ENCODE measurements at places on chromosomes 7 and 10.
A peak's percentile ranks its signal among the peaks of the same experiment; 100 is the strongest.

DNA sequence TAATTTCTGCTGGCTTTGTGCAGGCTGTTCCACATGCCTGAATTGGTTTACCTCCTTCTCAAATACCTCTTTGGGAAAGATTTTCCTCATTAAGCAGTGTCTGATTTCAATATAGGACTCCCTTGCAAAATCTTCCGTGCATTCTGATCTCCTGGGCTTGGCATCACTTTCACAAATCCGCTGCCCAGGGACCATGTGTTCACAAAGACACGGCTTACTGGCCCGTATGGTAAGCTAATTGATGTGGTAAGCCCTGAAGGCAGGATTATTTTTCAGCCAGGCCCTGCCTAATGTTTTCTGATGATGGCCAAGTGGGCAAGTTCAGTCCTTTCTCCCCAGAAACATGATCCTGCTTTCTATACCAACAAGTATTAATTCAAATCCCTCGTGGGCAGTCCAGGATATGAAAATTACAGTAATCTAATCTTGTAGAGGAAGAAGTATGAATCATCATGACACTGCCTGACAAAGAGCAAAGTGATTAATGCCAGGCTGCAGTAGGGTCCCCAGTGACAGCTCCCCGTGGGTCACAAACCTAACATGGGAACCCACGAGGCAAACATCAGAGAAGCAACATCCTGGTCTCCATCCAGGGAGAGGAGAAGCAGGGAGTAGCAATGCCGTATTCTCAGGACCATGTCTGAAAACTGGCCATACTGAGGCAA is 11.6 kb upstream of the SVIL start:
- DNase-seq = peak; percentile 1

DNA sequence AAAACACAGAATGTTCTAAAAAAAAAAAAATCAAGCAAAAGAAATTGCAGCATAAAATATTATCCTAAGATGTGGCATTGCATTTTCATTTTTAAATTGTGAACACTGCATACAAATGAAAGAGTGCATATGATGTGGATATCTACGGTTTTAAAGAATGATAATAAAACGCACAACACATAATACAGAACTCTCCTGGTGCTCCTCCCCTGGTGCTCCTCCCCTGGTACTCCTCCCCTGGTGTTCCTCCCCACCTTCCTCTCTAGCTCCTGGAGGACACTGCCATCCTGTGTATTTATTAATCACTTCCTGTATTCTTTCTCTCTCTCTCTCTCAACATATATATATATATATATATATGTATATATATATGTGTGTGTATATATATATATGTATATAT is 100.1 kb downstream of the SLC37A3 start:
- DNase-seq = no peak

- no peak for DNase-seq
Observed at GRCh38 chr7:94710256-94710655, 54.3 kb upstream of the SGCE start.

- no peak for DNase-seq
Observed at GRCh38 chr10:121411004-121411403, 187.2 kb downstream of the FGFR2 start.

- no peak for DNase-seq
Observed at GRCh38 chr10:75651417-75651816, 220.0 kb downstream of the LRMDA start.

DNA sequence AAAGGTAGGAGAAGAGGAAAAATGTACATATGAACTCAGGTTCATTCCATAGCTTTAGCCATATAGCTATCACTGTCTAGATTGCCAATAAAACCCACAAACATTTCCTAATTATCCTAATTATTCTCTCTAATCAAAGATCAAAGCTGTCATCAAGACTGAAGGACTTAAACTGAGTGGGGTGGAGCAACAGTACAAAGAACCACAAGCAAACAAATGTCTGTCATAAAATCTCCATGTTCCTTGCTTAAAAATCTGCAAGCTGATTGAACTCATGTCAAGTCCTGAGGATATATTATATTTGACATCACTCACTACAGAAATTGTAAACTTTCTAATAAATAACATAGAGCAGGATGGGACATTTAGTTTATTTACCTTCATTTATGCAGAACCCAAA is 315.9 kb downstream of the SNX13 start:
- no peak for DNase-seq

DNA sequence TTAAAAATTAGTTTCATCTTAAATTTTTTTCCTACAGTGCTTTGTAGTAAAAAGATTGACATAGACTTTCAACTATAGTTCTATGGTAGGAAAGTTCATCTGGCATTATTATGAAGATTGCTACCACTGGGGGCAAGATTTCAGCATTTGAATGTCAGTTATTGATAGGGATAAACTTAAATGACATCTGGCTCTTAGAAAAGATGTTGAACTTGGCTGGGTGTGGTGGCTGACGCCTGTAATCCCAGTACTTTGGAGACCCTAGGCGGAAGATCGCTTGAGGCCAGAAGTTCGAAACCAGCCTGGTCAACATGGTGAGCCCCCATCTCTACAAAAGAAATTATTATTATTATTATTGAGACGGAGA is 1.4 kb upstream of the TRA2A start:
- no peak for DNase-seq

- DNase-seq = no peak
Observed at GRCh38 chr7:14449291-14449690, 453.3 kb downstream of the DGKB start.

DNA sequence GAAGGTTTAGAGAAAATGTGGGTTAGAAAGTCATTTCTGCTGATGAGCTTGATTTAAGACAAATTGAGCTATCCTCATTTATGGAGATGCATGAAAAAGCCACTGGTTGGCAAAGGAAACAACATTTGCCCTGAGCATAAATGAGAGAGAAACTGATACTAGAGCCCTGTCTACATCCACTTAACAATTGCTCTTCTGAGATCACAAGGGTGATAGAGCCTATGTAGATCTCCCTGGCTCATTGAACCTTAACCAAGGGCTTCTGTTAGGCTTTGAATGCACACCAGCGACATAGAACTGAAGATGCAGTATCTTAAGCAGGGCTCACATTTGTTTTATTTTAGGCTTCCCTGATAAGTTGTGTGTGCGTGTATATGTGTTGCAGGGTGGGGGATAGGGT is 35.0 kb downstream of the GPR141 start:
- DNase-seq = no peak

DNA sequence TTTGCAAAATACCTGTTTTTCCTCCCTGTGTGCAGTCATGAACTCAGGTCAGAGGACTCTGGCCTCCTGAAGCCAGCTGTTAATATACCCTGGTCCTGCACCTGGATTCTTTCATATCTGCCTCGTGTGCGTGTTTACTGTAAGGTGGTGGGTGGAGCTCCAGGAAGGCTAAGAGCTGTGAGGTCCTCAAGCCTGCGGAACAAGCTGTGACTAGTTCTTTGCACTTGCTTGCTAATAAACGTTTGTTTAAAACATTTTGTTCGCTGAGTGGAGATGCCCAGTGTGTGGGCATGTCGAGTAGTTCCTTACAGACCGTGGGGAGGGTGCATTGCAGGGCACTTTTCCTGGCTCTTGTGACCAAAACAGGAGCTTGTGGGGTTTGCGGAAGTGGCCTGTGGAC is 139.0 kb downstream of the DOCK1 start:
- DNase-seq = no peak

DNA sequence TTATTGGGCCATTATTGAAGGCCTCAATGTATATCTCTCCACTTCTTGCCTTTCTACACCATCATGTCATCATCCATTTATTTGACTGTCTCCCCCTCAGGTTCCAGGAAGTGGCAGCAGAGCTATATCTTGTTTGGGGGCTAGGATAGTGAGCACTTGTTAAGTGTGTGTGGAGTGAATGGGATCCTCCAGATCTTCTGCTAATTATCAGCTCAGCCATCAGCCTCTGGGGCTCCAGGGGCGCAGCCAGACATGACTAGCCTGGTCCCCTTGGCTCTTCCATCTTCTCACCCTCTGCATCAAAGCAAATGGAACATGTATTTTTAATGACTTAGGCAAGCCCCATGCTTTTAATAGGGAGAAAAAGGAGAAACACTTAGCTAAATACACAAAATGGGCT is 176.5 kb downstream of the ARHGAP12 start:
- no peak for DNase-seq

GRCh38 chr7:43431020-43431595 is 151.8 kb upstream of the STK17A start:
- no peak for DNase-seq

GRCh38 chr10:8174762-8175161 is 120.3 kb downstream of the GATA3 start:
- no peak for DNase-seq

- no peak for DNase-seq
Observed at GRCh38 chr10:121065330-121065729, 214.2 kb downstream of the WDR11 start.

DNA sequence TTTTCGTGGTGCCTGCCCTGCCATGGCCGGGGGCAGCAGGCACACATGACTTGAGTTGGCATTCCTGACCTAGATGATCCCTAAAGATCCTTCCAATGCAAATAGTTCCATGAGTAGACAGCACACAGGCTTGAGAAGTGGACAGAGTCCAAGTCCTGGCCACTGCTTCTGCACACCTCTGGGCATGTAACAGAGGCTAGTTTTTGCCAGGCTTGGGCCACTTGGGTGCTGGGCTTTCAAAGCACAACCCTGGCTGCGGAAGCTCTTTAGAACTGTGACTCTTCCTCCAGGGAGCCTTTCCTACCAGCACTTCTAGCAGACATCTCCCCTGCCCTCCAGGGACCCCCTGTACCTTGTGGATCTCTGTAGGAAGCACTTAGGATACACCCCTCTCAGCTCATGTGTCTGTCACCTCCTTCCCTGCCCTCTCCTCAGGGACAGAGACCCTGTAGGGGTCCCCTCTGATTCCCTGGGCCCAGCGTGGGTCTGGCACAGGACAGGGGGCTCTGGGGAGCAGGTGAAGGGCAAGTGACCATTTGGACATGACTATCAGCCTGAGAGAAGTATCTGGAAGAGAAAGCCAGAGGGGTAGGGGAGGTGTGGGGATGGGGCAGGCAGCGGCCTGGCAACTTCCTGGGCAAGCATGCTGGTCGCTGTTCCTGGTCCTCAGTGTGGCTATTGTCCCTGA is 36.2 kb downstream of the ZCCHC24 start:
- no peak for DNase-seq

- no peak for DNase-seq
Observed at GRCh38 chr7:84529480-84530205, 335.1 kb upstream of the SEMA3A start.

- no peak for DNase-seq
Observed at GRCh38 chr7:9022456-9022855, 589.0 kb downstream of the NXPH1 start.

- no peak for DNase-seq
Observed at GRCh38 chr7:8146788-8147413, 115.1 kb downstream of the ICA1 start.

DNA sequence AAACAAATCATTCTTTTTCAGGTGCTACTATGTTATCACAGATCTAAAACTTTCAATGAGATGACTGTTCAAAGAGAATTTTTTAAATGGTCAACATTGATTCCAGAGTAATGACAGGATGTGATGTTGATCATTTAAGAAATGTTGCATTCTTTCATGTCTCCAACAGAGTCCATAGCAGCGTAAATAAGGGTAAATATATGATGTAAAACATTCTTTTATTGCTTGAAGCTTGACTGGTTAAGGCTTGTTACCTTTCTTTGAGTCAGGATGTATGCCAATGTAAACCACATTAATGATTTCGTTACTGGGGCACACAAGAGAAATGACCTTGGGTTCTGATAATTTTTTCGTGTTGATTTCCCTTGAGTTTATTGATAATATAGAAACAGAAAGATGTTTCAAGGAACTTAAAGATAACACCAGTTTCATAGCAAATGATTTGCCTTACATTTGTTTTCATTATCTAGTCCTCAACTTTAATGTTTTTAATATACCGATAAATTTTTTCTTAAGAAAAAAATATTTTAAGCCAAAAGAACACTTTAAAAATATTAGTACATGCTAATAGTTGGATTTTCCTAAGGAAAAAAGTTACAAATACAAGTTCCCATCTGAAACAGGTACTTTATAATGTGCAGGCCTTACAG is 3.5 kb downstream of the STK17A start:
- DNase-seq = no peak

DNA sequence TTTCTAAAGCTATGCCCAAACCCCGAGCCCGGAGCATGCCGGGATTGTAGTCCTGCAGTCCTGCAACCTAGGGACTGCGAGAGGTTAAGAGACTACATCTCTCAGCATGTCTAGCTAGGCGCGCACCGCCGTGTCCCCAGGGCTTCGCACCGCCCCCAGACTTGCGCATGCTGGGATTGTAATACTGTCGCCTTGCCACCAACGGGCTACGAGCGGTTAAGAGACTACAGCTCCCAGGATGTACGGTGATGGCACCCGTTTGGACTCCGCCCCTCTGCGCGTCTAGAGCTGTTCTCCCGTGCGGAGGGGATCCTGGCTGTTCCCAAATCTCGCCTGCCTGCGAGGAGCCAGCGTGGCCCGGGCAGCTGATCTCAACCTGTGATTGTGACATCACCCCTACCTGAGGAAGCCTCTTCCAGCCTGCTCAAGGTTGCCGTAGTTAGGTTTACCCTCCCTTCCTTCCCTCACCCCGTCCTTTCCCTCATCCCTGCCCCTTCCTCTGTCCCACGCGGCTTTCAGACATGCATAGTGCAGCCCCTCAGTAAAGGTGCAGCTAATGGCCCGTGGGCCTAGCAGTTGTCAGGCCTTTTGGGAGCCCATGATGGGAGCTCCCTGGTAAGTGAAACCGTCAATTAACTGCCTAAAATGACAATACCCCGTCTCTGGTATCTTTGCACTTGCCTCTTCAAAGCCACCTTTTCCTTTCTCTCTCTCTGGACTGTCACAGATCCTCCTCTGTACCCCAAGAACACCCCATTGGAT is 6.3 kb upstream of the ZNF736 start:
- DNase-seq = peak; percentile 85

GRCh38 chr7:150993511-150993910 is 2.7 kb downstream of the NOS3 start:
- DNase-seq = no peak

DNA sequence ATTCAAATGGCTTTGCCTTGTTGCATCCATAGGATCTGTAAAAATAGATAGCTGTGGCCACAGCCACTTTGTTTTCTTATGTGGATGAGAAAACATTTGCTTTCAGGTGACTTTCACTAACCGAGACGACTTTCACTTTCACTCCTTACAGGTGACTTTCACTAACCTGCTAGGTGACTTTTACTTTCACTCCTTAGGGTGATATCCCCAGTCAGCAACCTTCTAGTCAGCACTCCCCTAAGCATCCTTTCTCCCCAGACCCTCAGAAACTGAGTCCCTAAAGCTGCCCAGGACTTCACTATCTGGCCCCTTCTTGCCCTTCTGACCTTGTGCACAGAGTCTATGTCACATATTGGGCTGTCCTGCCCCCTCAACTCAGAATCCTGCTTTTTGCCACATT is 177.5 kb downstream of the RELN start:
- no peak for DNase-seq

Measured in NCI-H2081 treated with DMSO at 0.1 percent for 48 hours (cell line).